ENCODE measurements at places on chromosomes 16 and 17. TPM values are rescaled to one million over a fixed set of nuclear protein-coding genes. Genes with fewer than 3 reads are reported as not detected.

The CMTM2 gene
- not detected for total RNA-seq

DNA sequence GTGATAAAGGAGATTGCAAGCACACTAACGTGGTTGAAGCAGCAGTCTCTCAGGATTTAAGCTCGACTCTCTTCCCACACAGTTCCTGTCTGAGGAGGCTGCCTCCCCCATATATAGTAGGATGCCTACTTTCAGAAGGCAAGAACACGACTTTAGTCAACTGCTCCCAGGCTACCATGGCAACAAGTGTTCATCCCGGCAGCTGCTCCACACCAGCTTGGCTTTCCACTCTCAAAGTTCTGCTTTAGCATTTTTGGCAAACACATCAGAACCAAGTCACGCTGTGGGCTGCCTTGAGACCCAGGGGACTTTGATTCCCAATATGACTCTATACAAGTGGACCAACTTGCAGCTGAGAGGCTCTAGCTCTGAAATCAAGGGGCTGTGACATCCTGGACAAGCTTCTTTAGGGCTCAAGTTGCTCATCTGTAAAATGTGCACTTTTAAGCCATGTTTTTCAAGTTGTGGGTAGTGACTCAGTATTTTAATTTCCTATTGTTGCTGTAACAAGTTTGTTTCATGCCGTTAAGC lies 16.5 kb downstream of the ZP2 start:
- DNase-seq: peak; percentile 53

DNA sequence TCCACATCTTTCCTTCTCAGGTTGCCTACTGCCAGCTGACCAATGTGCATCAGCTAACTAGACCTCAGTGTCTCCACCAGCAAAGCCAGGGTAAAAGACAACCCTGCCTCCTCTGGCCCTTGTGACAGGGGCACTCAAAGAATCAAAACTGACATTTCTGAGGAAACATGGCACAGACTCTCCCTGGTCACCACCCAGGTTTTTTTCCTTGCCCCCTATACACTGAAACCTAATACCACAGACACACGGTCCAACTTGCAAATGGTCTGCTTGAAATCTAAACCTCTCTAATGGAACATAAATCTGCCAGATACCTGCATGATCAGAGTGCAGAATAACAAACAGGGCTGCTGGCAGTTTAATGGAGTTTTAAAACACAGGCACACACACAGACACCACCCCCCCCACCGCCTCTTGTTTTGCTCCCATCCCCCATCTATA lies 19.5 kb upstream of the CORO6 start:
- no peak for DNase-seq

DNA sequence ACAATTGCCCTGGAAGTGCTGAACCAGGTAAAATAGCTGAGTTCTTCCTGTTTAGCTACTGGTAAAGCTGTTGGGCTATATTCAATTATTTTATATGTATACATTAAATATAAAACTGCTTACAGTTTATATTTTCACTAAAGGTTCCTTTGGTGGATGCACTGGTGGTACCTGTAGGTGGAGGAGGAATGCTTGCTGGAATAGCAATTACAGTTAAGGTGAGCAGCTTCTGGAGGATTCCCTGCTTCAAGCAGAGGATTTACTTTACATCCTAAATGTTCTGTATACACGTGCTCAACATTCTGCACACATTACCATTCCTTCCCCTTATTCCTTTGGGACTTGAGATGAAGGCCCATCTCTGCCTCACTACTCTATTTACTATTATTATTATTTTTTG lies 14.9 kb downstream of the TSR1 start:
- DNase-seq: no peak

DNA sequence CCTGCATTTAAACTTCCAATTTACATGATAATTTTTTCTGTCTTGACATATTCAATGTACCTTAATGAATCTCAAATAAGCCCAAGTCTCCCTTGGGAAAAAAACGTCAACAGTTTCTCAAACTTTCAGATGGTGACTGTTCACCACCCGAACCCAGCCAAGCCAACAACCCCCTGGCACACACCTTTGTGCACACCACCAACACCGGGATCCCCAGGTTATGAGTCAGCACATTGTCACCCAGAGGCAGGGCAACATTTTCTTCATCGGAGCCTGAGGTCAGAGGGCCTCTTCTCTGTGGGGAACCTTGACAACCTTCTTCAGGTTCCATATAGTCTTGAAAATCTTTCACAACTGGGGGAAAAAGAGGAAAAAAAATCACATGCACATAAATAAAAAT lies 15.5 kb downstream of the DYNC1LI2 start:
- peak; percentile 31 for DNase-seq

- peak; percentile 68 for DNase-seq
These were observed 573.4 kb downstream of the CDH13 start for GRCh38 chr16:83200005-83200779.

GRCh38 chr17:73831699-73832098 lies 187.5 kb upstream of the SDK2 start:
- DNase-seq: no peak

The SECTM1 gene
- 3.0 TPM for total RNA-seq

The STH gene
- total RNA-seq: not detected

- no peak for DNase-seq
These were observed 8.1 kb upstream of the ATXN7L3 start for GRCh38 chr17:44207743-44208142.

The NPIPB2 gene
- 0.65 TPM for total RNA-seq

- DNase-seq: no peak
These were observed 12.3 kb downstream of the SCN4A start for GRCh38 chr17:63960430-63960829.
